Stimulated activated CD4-positive, alpha-beta T cell treated with anti-CD3 and anti-CD28 coated beads, Interleukin-2, amount 100 ng/mL, for 4 hours (primary cell): ENCODE measurements at places on chromosomes 1 and 21.

DNA sequence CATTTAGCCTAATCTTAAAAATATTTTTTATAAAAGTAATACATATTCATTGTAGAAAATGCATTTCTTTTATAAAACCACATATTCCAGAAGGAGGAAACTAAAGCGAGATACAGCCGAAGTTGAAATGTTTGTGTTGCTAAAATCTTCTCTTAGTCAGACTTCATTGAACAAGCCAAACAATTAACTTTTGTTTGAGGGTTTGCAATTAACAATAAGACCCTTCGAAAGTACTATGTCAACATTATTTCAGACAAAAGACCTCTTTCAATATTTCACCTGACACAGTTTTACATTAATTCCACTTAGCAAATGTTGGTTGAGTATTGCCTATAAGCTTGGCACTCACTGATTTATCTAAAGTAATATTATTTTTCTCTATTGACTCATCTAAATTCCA is 354.0 kb upstream of the ADAMTS5 start:
- no peak for DNase-seq

- DNase-seq: no peak
Measured at GRCh38 chr21:46503922-46504550, 45.3 kb downstream of the DIP2A start.

- no peak for DNase-seq
Measured at GRCh38 chr1:11784256-11784992, 21.3 kb downstream of the MTHFR start.

- DNase-seq: no peak
Measured at GRCh38 chr21:45900034-45900868, 81.3 kb upstream of the COL6A1 start.

GRCh38 chr1:117275055-117275454 is 64.3 kb upstream of the VTCN1 start:
- no peak for DNase-seq

DNA sequence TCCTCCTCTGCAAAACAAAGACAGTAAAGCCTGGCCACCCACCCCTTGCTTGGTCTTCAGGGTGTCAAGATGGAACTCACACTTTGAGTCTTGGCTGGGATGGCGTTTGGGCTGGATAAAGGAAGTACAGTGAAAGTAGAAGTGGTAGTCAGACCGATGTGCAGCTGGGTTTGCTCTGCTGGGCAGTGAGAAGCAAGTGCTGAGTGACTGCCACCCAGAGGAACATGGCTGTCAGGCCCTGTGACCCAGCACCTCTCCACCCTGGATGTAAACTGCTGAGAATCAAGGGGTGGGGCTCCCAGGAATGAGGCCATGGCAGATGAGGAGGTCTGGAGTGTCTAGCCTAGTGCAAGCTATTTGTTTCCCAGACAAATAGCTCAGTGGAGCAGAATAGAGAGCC is 51.2 kb downstream of the POFUT2 start:
- DNase-seq: no peak

- no peak for DNase-seq
Measured at GRCh38 chr1:235411489-235412486, 44.6 kb downstream of the TBCE start.

- DNase-seq: no peak
Measured at GRCh38 chr1:65189576-65190115, 41.6 kb downstream of the AK4 start.

GRCh38 chr1:67256291-67257172 is 51.1 kb upstream of the IL12RB2 start:
- DNase-seq: no peak

GRCh38 chr1:29305943-29306342 is 69.6 kb downstream of the PTPRU start:
- no peak for DNase-seq
